ENCODE measurements at places on chromosomes 4 and X. TPM values are rescaled to one million over a fixed set of nuclear protein-coding genes. Genes with fewer than 3 reads are reported as not detected.

DNA sequence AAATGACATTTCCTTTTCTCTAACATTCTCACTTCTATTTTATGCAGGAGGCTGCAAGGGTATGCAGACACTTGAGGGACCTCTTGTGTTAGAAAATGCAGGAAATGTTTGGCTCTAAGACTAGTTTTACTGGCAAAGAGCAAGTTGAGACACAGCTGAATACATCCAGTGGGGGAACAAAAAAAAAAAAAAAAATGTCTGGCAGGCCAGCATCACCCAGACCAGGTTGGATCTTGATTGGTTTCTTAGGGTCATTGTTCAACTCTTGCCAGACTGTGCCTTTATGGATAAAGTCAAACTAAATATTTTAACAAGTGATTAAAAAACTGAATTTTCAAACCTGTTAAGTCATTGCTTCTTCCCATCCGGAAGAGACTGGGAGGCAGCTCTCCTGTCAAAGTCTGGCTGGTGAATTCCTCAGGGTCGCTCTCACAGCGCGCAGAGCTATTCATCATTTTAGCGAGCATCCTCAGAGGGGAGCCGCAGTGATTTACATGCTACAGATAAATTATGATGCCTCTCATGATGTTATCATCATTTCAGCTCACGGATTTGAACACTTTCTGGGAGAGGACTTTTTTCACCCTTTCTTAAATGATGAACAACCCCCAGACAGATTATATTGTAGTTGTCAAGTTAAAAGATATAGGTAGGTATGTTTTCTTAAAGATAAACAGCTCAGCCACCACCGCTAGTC lies 23.6 kb upstream of the PACRGL start:
- no peaks in the 10 kb centered on the region for H3K36me3 ChIP-seq
- H3K27me3 ChIP-seq = peaks cover 17% of the 10 kb centered on the region
- no peaks in the 10 kb centered on the region for H3K4me1 ChIP-seq
- no peak for DNase-seq
- H3K4me3 ChIP-seq = no peak overlapping the region
- no peak overlapping the region for H3K27ac ChIP-seq

DNA sequence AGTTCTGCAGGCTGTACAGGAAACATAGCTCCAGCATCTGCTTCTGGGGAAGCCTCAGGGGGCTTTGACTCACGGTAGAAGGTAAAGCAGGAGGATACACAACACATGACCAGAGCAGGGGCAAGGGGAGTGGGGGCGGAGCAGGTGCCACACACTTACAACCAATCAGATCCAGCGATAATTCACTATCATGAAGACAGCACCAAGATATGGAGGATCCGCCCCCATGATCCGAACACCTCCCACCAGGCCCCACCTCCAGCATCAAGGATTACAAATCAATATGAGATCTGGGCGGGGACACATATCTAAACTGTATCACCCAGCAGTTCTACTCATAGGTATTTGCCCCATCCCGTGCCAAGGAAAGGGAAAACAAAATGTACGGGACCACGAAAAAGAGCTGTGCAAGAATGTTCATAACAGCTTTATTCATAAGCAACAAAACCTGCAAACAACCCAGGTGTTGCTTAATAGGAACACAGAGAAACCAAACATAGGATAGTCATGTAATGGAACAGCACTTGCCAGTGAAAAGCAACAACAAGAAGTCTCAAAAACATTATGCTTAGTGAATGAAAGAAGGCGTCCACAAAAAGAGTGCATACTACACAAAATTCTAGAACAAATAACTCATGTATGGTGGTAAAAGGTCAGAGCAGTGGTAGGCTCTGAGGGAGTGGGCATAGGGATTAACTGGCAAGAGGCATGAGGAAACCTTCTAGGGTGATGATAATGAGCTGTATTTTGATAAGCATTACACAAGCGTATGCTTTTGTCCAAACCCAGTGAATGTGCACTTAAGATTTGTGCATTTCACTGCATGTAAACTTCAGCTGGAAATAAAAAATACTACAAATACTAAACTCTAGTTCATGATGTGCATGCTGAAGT lies 130.9 kb upstream of the FAM9B start:
- H3K27ac ChIP-seq = no peak overlapping the region
- H3K4me1 ChIP-seq = peaks cover 50% of the 10 kb centered on the region
- no peaks in the 10 kb centered on the region for H3K27me3 ChIP-seq

DNA sequence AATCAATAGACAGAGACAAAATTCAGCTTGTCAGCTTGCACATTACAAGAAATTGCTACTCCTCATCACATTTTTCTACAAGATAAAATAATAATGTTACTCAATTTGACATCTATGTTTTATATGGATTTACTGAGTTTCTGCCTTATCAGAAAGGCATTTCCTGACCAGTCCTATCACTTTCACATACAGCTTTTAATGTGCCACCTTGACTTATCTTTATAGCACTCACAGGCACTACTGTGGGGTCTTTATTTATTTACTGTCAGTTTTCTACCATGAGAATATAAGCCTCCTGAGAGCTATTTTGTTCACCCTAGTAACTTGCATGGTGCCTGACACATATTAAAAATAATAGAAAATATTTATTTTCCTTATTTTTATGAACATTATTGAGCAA lies 6.0 kb downstream of the NDST4 start:
- H3K36me3 ChIP-seq = no peaks in the 10 kb centered on the region
- DNase-seq = no peak
- no peaks in the 10 kb centered on the region for H3K27me3 ChIP-seq
- H3K4me1 ChIP-seq = no peaks in the 10 kb centered on the region
- H3K27ac ChIP-seq = no peak overlapping the region
- H3K4me3 ChIP-seq = no peak overlapping the region

DNA sequence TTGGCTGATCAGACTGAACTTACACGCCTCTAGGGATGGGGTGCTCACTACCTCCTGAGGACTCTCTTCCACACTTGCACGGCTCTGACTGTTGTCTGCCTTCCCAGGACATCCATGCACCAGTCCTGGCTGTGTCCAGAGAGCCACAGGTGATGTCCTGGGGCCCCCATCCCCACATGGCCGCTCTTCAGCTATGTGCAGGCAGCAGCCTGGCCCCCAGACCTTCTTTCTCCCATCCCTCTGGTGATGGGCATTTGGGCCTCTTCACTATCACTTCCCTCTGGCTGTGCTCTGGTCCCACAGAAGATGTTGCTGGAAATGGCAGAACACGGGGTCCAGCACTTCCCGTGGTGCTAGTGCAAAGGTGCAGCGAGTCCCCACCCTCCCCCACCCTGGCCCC lies 40.9 kb upstream of the HMX1 start:
- H3K36me3 ChIP-seq = no peaks in the 10 kb centered on the region
- H3K4me3 ChIP-seq = no peak overlapping the region

- peaks cover 43% of the 10 kb centered on the region for H3K36me3 ChIP-seq
- H3K4me3 ChIP-seq = peak overlapping the region; percentile 81
- peak; percentile 40 for DNase-seq
- H3K27ac ChIP-seq = peak overlapping the region; percentile 84
- H3K4me1 ChIP-seq = peaks cover 57% of the 10 kb centered on the region
Observed at GRCh38 chr4:56655627-56656345, 25.3 kb downstream of the HOPX start.

DNA sequence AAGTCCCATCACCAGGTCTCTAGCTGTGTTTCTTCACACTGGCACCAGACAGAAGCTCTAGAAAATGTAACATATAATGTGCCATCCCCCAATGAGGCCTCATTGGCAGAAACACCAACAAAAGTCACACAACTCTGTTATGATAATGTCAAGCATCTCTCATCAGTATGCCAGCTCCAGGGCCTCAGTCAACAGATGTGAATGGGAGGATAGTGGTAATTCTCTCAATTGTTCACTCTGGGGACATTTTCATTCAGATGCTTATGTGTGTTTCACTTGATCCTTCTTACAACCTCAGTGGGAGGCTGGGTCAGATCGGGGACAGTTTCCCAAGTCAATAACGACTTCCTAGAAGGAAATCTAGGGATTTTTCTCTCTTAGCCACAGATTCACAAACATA lies 57.5 kb upstream of the SCOC start:
- peaks cover 14% of the 10 kb centered on the region for H3K27me3 ChIP-seq
- H3K4me3 ChIP-seq = no peak overlapping the region
- H3K4me1 ChIP-seq = no peaks in the 10 kb centered on the region

DNA sequence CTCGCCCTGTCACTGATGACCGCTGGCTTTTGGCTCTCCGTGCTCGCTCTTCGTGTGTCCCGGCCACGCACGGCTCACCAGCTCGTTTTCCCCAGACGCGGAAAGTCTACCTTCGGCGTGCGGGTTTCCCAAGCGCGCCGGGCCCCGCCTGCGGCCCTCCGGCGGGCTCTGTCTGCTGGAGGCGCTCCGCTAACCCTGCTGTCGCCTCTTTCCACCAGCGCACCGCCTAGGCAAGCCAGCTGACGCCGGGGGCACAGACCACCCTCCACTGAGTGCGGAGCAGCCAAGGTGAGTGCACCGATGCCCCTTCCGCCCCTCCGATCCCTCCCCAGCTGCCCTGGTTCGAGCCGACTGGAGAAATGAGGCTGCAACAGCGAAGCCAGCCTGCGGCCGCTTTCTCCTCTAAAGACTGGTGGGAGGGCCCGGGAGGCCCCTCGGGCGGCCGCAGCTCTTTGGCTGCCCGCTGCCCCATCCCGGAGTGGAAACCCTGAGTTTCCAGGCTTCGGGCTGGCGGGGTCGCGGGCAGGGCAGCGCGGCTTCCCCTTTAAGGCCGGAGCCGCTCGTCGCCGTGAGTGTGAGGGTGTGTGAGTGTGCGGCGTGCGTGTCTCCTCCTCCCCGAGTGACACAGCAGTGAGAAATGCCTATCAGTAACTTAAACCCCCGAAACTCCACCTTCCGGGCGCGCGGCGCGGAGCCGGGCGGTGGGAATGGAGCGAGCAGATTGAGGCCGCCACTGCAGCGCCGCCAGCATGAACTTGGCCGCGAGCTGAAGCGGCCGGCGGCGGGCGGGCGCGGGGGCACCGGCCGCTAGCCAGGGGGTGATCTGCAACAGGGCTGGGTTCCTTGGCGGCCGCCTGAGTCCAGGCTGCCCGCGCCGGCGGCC lies at the start of gene MAMLD1:
MAMLD1 (plus strand) TSS at position 719 of the 883 bp plus-strand sequence. CDS start 82,200 bp downstream, outside the sequence.
- no peaks in the 10 kb centered on the region for H3K36me3 ChIP-seq
- H3K27me3 ChIP-seq = peaks cover 24% of the 10 kb centered on the region
- DNase-seq = peak; percentile 71
- H3K27ac ChIP-seq = no peak within 1 kb of the TSS

- DNase-seq = peak; percentile 15
- H3K27ac ChIP-seq = no peak overlapping the region
- H3K4me3 ChIP-seq = peak overlapping the region; percentile 81
- H3K36me3 ChIP-seq = peaks cover 26% of the 10 kb centered on the region
- H3K4me1 ChIP-seq = peaks cover 27% of the 10 kb centered on the region
Observed at GRCh38 chrX:14872355-14872754, 514 bp downstream of the FANCB start.

- no peaks in the 10 kb centered on the region for H3K4me1 ChIP-seq
- H3K27me3 ChIP-seq = no peaks in the 10 kb centered on the region
- DNase-seq = no peak
- H3K4me3 ChIP-seq = no peak overlapping the region
- H3K36me3 ChIP-seq = no peaks in the 10 kb centered on the region
Observed at GRCh38 chr4:132934911-132935310, 214.2 kb upstream of the PCDH10 start.

Gene TMEM150C
- not detected for total RNA-seq
